ENCODE measurements at places on chromosomes 13 and 19. TPM values are rescaled to one million over a fixed set of nuclear protein-coding genes. Genes with fewer than 3 reads are reported as not detected.

- H3K4me1 ChIP-seq: peaks cover 20% of the 10 kb centered on the region
- H3K36me3 ChIP-seq: no peaks in the 10 kb centered on the region
- DNase-seq: no peak
- no peak overlapping the region for H3K4me3 ChIP-seq
Observed at GRCh38 chr19:45103156-45103507, 10.2 kb downstream of the PPP1R37 start.

GRCh38 chr19:37127999-37128820 is 44.3 kb downstream of the ZNF585A start:
- no peak overlapping the region for H3K4me3 ChIP-seq
- no peaks in the 10 kb centered on the region for H3K4me1 ChIP-seq
- peaks cover 14% of the 10 kb centered on the region for H3K36me3 ChIP-seq
- no peak for DNase-seq
- H3K27ac ChIP-seq: no peak overlapping the region

BIVM gene
- 23.2 TPM for total RNA-seq

DNA sequence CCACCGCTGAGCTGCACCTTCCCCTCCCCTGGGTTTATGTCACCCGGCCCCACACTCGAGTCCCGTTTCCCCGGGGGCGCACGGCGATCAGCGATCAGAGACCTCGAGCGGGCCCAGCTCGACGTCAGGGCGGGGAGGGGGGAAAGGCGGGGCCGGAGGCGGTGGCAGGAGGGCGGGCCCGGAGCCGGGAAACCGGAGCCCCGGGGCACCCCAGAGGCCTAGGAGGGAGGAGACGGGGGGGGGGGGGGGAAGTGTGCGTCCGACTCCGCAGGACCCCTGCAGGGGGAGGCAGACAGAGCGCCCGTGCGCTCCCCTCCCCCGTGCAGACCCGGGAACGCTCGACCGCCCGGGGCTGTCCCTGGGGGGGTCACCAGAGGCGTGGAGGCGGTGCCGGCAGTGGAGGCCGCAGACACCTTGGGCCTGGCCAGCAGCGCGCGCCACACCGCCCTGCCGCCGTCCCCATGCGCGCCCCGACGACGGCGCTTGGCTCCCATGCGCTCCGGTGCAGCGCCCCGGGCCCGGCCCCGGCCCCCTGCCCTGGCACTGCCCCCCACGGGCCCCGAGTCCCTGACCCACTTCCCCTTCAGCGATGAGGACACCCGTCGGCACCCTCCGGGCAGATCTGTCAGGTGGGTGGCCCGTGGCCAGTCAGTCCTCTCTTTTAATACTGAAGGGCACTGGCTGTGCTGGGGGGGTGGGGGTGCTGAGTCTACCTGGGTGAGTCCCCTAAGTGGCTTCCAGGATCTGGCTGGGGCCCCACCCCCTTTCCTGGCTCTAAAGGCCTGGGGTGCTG is 11.8 kb downstream of the PDE4A start:
- DNase-seq: peak; percentile 51
- H3K27me3 ChIP-seq: no peaks in the 10 kb centered on the region
- no peaks in the 10 kb centered on the region for H3K36me3 ChIP-seq
- H3K4me1 ChIP-seq: no peaks in the 10 kb centered on the region
- no peak overlapping the region for H3K27ac ChIP-seq

DNA sequence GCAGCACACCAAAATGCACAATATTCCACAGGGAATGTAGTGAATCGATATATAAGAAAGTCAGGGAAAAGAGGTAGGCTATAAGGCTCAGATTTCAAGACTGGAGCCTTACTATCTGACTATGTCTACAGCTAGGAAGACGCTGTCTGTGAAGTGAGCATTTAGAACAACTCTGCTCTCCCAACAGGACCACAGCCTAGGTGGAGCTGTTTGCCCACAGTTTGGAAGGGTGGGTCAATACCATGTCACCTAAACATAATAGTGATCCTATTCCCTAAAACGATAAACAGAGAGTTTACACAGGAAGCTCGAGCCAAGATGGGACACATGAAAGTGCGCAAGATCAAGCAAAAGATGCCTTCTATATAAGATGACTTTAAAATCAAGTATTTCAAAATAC is 2486.0 kb upstream of the PCDH20 start:
- H3K27me3 ChIP-seq: no peaks in the 10 kb centered on the region
- DNase-seq: no peak
- no peak overlapping the region for H3K4me3 ChIP-seq
- H3K4me1 ChIP-seq: no peaks in the 10 kb centered on the region

TNFSF9 gene
- total RNA-seq: 0.66 TPM

DNA sequence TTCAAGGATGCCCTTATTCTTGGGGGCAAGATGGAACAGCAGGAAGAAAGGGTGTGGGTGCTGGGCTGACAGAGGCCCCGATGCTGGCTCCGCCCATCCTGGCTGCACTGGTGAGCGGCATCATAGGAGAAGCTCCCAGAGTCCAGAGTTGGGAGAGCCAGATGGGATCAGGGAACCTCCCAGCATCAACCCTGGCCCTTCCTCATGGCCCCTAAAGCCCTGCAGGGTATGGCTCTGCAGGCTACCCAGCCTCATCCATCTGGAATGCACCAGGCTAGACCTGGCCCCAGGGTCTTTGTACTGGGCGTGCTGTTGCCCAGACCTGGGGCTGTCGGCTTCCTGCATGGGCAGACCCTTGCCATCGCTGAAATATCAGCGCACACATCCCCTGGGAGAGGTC is 7.9 kb upstream of the ELL start:
- no peaks in the 10 kb centered on the region for H3K27me3 ChIP-seq
- H3K4me3 ChIP-seq: no peak overlapping the region
- H3K27ac ChIP-seq: no peak overlapping the region
- DNase-seq: no peak
- no peaks in the 10 kb centered on the region for H3K36me3 ChIP-seq

CCDC122 gene
- total RNA-seq: 3.6 TPM

- H3K4me3 ChIP-seq: no peak overlapping the region
- H3K4me1 ChIP-seq: no peaks in the 10 kb centered on the region
- H3K27ac ChIP-seq: no peak overlapping the region
- H3K27me3 ChIP-seq: no peaks in the 10 kb centered on the region
- no peak for DNase-seq
Observed at GRCh38 chr19:17402982-17403855, 2.2 kb downstream of the BST2 start.

DNA sequence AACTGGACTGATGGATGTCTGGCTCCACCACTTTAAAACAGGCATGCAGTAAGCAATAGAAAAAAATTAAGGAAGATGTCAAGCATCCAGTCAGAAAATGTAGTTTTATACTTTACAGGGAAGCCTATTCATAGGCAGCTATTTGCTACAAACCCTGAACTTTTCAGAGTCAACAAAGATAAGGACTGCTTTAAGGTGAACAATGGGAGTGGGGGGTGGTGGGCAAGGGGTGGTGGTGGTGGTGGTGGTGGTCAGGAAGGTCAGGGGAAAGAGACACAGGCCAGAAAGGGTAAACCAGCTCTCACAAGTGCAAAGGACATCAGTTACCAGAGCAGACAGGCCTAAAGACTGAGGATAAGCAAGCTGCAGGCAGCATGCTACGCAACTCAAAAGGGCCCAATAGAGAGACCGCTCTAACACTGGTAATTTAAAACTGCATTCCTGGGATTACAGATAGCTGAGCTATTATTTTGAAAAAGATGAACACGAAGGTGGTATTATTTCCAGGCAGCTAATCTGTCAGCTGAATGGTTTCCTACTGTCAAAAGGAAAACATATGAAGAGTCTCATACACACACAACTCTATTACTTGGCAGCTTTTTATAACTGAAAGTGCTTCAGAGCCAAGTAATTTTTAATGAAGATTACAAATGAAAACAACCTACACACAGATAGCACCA is 14.8 kb downstream of the BRD4 start:
- H3K27ac ChIP-seq: no peak overlapping the region
- H3K36me3 ChIP-seq: no peaks in the 10 kb centered on the region

SH2D3A gene
- 0.39 TPM for total RNA-seq

GRCh38 chr13:27036236-27036981 is 135.2 kb downstream of the USP12 start:
- no peaks in the 10 kb centered on the region for H3K27me3 ChIP-seq
- DNase-seq: no peak
- H3K36me3 ChIP-seq: no peaks in the 10 kb centered on the region
- H3K27ac ChIP-seq: peak overlapping the region; percentile 12
- H3K4me1 ChIP-seq: peaks cover 8% of the 10 kb centered on the region

GRCh38 chr13:36432106-36432544 is at the start of gene CCNA1:
Gene CCNA1, plus strand, starts transcription at chr13:36432495. Its CDS starts 562 bp downstream, at chr13:36433057.
- DNase-seq: no peak
- H3K27ac ChIP-seq: no peak within 1 kb of the TSS
- H3K27me3 ChIP-seq: peaks cover 49% of the 10 kb centered on the region
- peaks cover 21% of the 10 kb centered on the region for H3K4me1 ChIP-seq
- no peaks in the 10 kb centered on the region for H3K36me3 ChIP-seq

GRCh38 chr19:32489971-32490370 is 84.4 kb downstream of the DPY19L3 start:
- no peak overlapping the region for H3K27ac ChIP-seq
- no peak overlapping the region for H3K4me3 ChIP-seq
- H3K36me3 ChIP-seq: no peaks in the 10 kb centered on the region
- H3K4me1 ChIP-seq: no peaks in the 10 kb centered on the region
- DNase-seq: no peak
- no peaks in the 10 kb centered on the region for H3K27me3 ChIP-seq

GRCh38 chr13:84566780-84567179 is 684.5 kb upstream of the SLITRK1 start:
- no peaks in the 10 kb centered on the region for H3K4me1 ChIP-seq
- no peak overlapping the region for H3K4me3 ChIP-seq
- no peak for DNase-seq
- no peaks in the 10 kb centered on the region for H3K36me3 ChIP-seq
- no peak overlapping the region for H3K27ac ChIP-seq

- H3K36me3 ChIP-seq: no peaks in the 10 kb centered on the region
- H3K4me1 ChIP-seq: no peaks in the 10 kb centered on the region
- no peaks in the 10 kb centered on the region for H3K27me3 ChIP-seq
- H3K4me3 ChIP-seq: no peak overlapping the region
Observed at GRCh38 chr13:102680133-102680717, 14.6 kb downstream of the METTL21C start.

DNA sequence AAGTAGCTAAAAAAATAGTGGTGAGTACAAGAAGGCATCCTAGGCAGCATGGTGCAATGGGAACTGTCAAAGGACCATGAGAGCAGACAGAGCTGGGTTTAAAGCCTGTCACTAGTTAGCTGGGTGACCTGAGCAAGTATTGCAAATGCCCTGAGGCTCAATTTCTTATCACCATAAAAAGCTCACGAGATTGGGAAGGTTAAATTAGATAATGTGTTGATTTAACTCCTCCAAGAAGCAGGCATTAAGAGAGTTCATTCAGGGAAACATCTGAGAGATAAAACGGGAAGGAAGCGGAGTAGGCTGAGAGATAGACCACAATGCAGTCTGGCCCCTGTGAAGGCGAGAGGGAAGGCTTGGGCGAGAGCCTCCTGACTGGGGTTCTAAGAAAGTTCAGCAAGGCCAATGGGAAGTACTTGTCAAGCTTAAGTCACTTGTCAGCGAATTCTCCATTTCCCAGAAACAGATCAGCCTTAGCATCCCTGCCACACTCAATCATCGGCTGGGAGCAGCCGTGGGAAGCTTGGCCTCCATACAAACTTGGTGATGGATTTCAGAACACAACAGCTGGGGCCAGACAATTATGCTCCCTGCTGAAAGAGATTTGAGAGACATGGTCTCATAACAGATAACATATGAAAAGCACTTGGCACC is 105.5 kb downstream of the POU4F1 start:
- no peaks in the 10 kb centered on the region for H3K36me3 ChIP-seq
- H3K4me1 ChIP-seq: no peaks in the 10 kb centered on the region
- H3K27ac ChIP-seq: no peak overlapping the region
- H3K27me3 ChIP-seq: no peaks in the 10 kb centered on the region

C19orf33 gene
- 76.8 TPM for total RNA-seq
